ENCODE measurements at places on chromosomes 5 and 9.

GRCh38 chr5:131983244-131983771 is 28.1 kb downstream of the ACSL6 start:
- no peak for DNase-seq

- no peak for DNase-seq
These were observed 83.8 kb downstream of the TRIO start for GRCh38 chr5:14226992-14227391.

DNA sequence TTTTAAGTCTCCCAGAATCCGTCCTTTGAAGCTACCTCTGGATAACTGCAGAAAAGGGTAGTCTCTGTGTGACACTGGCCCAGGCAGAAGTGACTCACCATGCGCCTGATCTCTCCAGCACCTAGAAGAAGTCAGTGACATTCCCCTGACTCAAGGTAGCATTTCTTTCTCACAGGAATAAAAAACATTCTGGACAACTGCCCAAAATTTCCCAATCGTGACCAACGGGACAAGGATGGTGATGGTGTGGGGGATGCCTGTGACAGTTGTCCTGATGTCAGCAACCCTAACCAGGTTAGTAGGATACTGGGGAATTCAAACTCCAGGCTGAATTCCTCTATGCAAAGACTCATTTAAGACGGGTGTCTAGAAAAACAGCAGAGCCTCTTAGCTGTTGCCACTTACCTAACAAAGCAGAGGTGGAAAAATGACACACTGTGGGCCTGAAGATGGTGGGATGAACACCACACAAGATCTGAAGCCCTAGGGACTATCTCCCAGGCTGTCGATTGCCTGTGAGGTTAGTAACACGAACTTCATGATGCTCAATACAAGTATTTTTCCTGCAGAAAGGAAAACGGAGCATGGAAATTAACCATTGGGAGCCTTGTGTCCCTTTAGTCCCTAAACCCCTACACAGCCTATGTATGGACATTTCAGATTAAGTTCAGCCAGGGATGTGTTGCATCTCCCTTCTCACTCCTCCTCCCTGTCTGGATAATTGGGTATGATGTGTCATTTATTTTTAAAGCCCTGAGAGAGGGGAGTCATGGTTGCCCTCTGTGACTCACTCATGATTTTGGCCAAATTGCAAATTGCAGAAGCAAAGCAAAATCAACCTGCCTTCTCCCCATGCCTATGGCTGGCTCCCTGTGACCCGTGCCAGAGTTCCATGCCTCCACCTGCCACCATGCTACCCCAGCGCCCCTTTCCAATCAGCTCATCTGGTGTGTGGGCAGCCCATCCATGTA is 37.2 kb downstream of the THBS4 start:
- no peak for DNase-seq

GRCh38 chr5:37940931-37941623 is 101.2 kb upstream of the GDNF start:
- no peak for DNase-seq

All from SHP77 treated with DMSO at 0.1 percent for 48 hours (cell line).